ENCODE measurements at places on chromosomes 16 and 17. TPM values are rescaled to one million over a fixed set of nuclear protein-coding genes. Genes with fewer than 3 reads are reported as not detected.

DNA sequence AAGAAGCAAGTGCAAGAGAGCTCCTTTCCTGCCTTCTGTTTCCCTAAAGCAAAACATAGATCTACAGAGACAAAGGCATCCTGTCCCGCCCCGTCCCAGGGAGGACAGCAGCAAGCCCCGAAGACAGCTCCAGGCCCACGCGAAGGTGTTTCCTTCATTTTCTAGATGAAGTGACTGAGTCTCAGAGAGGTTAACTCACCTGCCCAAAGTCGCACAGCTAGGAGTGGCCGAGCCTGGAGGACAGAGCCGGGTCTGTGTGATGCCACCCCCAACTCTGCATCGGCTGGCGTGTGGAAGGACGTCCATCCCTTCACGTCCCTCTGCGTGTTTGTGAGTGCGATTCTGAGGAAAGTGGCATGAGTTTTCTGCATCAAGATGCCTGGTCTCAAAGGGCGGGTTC lies 187.2 kb upstream of the CHMP6 start:
- DNase-seq, result no peak

- DNase-seq, result peak; percentile 56
Observed at GRCh38 chr16:535446-536405, 8.2 kb downstream of the CAPN15 start.

- DNase-seq, result peak; percentile 70
Observed at GRCh38 chr17:57881783-57882351, 32.0 kb upstream of the MRPS23 start.

DNA sequence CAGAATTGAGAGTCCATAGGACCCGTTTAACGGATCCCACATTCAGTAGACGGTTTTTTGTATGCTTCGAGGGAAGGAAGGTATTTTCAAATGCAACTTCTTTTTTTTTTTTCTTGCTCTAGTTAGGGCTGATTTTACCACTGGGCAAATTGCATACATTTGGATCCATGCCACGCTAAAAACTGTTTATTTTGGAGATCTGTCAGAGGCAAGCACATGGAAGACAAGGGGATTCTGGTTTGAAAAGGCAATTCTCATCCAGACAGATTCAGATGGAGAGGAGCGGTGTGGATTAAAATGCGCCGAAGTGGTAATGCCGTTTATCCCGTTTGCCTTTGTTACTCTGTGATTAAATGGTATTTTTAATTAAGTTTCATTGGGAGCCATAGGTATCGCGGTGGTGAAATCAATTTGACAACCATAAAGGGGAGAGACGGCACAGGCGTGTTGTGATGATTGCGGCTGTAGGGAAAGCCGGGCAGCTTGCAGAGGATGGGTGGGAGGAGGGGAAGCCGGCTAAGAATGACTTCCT lies 170.4 kb downstream of the IRX3 start:
- DNase-seq, result no peak

- no peak for DNase-seq
Observed at GRCh38 chr17:81652906-81653771, 3.2 kb downstream of the PDE6G start.

DNA sequence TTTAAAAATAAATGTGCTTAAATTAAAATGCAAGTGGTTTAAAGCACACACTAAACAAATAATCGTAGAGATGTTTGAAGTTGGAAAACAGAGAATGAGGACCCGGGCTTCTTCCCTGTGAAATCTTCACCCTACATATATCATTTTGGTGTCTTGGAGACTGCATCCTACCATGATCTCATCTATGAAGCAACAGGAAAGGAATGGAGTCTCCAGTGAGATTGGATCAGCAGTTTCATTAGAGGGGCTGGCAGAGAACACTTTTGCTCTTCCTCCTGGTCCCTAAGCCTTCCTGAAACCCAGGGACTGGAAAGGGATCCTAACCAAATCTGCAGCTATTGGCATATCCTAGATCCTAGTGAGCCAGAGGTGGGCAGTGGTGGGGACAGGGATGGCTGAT lies 85.0 kb downstream of the GRIN2A start:
- no peak for DNase-seq

DNA sequence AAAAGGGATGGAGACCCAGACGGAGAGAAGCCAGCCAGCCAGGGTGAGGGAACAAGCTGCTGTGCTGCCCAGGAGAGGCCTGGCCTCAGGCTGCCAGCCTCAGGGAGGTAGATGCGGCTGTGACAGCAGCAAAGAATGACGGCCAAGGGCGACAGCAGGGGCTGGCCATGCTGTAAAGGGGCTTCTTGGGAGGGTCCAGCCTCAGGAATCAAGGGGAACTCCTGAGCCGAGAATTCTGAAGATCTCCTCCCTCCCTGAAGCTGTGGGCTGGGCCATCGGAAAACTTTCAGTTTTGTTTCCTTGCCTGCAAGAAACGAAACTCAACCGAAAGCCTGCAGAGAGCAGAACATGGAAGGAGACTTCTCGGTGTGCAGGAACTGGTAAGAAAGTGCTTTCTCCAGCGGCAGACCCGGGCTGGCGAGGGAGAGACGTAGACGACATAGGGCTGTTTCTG lies at the start of gene XAF1:
XAF1 (plus strand) TSS at position 316 of the 454 bp plus-strand sequence; CDS start at position 349, 33 bp downstream.
- peak; percentile 53 for DNase-seq

DNA sequence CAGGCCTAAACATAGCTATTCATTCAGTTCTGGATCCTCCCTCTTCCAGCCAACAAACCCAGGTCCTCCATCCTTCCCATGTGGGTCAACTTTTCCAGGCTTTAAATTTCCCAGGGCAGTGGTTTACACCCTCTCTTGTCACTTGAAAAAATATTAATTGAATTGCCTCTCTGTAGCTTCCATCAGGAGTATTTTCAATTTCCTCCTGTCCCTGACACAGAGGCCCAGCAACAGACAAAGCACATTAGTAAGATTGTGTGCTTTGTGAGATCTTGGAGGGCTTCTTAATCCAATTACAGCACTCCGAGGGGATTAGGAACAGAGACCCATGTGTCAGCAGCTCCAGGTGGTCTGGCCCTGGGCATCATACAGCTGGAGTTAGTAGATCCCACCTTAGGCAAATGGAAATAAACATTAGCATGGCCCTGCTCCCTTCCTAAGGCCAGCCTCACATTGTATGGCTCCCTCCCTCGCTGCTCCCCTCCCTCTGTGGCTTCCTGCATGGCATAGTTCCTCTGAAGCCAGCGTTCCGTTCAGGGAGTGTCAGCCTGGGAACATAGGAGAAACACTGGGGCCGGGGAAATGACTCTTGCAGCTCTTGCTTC lies 132.7 kb upstream of the HSBP1 start:
- DNase-seq, result no peak

DNA sequence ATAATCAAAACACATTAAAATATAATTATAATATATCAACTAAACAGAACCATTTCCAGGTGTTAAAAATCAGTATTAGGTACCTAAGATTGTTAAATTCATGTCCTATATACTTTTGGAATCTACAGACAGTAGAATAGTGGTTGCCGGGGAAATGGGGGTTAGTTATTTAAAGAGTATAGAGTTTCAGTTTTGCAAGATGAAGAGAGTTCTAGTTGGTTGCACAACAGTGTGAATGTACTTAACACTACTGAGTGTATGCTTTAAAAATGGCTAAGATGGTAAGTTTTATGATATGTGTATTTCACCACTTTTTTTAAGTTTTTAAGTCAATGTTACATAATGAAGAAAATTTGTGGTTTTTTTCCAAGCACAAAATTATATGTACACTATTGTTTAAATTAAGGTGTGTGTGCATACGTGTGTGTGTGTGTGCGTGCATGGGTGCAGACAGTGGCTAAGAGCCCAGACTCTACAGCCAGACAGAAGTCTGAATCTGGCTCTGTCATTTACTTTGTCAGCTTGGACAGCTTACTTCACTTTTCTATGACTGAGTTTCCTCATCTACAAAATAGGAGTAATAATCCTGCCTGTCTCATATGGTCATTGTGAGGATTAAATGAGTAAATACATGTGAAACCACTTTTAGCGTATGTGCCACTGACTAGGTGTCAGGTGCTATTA lies 25.3 kb upstream of the PHAF1 start:
- DNase-seq, result no peak

- peak; percentile 44 for DNase-seq
Observed at GRCh38 chr16:85171759-85172454, 59.6 kb upstream of the CIBAR2 start.

Gene TEX19
- not detected for total RNA-seq

GRCh38 chr16:28082624-28083023 lies 19.1 kb upstream of the GSG1L start:
- no peak for DNase-seq

- no peak for DNase-seq
Observed at GRCh38 chr17:48513097-48513496, 17.7 kb downstream of the HOXB1 start.

Gene SPPL2C
- not detected for total RNA-seq

Gene PIMREG
- total RNA-seq, result 0.59 TPM

- no peak for DNase-seq
Observed at GRCh38 chr17:12953156-12953555, 64.7 kb downstream of the ELAC2 start.

GRCh38 chr17:47733047-47733673 lies at the start of gene TBX21:
Gene TBX21 (plus strand): TSS chr17:47733236. CDS start chr17:47733455, 219 bp downstream.
- peak; percentile 78 for DNase-seq

All from Right ventricle myocardium superior (tissue), 1 donor.